ENCODE measurements at places on chromosomes 1 and 21.

DNA sequence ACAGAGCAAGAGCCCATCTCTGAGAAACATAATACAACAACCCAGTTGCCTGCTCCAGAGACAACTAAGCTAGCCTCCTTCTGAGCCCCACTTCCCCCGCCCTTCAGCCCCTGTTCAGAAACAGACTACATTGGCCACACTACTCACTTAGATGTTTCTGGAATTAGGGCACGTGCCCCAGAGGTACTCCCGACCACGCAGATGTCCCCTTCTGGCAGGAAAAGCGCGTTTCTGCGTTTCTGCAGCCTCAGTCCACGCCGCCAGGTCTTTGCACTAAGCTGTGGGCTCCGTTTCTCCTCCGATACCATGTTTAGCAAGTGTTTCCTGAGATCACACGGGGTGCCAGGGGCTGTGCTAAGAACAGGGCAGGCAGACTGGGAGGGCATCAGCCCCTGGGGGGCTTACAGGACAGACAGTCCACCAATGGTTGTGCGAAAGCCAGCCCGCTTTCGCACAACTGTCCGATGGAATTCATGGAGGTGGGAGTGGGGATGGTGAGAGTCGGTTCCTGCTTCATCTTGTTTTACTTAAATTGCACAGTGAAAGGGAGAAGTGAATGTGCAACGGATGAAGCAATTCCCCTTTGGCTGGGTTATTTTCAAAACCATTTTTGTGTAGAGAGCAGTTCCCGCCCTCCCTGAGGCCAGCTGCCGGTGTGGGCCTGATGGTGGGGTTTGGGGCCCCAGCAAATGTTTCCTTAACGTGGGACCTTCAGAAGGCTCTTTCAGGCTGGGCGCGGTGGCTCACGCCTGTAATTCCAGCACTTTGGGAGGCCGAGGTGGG, 2.7 kb downstream of the PIK3CD start:
- ATAC-seq: no peak

GRCh38 chr21:46188226-46189212, 4.3 kb upstream of the SPATC1L start:
- peak; percentile 70 for ATAC-seq

DNA sequence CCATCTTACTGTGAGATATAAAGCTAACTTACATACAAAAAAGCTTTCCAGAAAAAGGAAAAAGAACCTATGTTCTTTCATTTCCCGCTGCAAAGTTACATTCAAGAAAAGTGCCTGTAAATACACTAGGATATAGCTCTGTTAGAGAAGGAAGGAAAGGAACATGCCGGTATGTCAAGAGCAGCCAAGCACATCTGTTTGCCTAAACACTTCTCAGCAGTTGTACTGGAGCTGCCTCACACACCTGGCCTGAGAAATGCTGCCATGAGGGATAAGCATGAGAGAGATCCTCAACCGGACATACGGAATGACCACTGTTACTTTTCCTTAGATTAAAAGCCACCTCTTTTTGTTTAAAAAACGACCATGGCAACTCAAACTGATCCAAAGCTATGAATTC, 189.7 kb downstream of the RERE start:
- no peak for ATAC-seq

GRCh38 chr1:228753287-228753686, 18.0 kb downstream of the RHOU start:
- no peak for ATAC-seq

DNA sequence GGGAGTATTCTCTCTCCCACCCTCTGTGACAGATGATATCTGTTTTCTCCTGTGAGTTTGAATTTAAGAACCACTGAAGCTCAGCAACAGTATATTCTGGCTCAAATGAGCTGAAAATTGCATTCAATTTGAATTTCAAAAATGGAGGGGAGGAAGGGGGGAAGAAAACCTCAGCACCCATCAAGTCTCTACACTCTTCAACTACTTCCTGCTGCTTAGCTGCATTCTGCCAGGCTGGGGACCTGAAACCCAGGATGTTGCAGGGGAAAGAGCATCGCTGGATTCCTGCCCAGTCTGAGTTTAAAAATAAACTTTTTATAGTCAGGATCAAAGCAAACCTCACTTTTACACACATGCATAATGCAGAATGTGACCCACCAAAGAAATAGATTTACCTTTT, 214.3 kb upstream of the ESRRG start:
- no peak for ATAC-seq

DNA sequence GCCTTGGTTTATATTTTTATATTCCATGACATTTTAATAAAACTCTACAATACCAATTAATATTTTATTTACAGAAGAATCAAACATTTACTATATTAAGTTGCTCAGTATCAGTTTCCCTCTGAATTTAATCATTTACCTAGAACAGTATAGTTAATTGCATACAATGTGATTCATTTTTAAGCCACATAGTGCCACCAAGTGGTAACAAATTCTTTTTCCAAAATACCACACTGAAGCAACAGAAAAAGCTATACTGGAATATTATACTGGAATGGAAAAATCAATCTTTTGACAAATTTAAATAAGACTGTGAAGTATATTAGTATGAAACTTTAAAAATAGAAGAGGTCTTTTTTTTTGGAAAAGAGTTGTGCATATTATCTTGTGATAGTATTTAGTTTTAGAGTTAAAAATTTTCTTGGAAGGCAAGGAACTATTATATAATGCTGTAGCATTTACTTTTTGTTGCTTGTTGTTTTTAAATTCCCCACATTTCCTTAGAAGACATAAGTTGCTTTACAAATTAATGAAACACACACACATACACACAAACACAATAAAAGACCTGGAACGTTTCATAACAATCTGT, 57.3 kb downstream of the ZNF644 start:
- no peak for ATAC-seq

DNA sequence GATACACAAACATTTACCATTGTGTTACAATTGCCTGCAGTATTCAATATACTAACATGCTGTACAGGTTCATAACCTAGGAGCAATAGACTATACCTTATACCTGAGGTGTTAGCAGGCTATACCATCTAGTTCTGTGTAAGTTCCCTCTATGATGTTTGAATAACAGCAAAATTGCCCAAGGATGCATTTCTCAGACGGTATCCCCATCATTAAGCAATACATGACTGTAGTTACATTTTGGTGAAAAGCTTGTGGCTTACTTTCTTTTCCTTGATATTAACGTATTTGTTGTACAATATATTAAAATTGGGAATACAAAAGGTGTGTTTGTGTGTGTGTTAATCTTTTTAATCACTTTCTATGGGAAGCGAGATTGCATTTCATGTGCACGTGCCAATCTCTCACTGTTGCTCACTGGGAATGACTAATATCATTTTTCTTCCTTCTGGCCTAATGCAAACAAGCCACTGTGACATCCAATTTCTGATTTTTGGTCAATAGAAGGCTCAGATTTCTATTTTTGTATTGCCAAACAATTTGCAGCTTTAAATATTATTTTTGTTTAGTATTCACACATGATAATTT, 36.7 kb upstream of the WLS start:
- ATAC-seq: no peak

GRCh38 chr1:188137221-188137620, 1308.5 kb downstream of the PLA2G4A start:
- no peak for ATAC-seq

GRCh38 chr1:29939079-29939478, 702.8 kb downstream of the PTPRU start:
- no peak for ATAC-seq

- peak; percentile 81 for ATAC-seq
Observed at GRCh38 chr1:216221260-216221700, 202.0 kb downstream of the USH2A start.

GRCh38 chr1:173479649-173480048, 2.5 kb downstream of the PRDX6 start:
- ATAC-seq: no peak

DNA sequence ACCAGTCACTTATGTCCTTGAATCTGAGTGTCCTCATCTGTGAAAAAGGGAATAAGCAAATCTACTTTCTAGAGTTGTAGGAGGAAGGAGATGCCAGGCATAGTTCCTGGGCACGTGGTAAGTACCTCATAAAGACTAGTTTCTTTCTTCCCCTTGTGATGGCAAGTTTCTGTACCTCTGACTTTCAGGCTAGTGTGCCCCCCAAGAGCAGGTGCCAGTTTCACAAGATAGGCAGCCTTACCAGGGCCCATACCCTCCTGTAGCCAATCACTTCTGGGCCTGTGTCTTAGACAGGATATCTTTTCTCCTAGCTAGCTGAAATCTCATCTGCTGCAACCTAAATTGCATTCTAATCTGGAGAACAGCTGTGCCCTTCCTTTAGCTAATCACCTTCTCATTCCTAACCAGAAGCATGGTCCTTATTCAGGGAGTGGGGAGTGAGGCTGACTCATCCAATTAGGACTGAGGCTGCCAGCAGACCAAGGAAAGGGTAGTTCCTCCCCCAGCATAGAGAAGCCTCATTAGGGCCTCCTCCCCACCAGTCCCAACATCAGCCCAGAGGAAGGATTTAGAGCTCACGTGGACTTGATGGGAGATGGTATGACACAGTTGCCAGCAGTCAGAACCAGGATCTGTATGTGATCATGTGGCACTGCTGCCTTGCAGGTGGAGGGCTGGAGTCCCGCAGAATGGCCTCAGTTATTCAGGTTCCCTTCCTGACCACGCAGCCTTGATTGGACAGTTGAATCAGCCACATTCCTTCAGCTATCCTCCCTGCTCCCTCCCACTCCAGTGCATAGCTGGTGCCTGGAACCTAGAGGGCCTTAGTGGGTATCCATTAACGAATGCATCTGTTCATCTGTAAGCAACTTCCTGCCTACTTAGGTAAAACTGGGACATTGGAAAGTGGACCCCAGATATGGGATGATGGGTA, 7.9 kb downstream of the KLHDC8A start:
- ATAC-seq: no peak

- no peak for ATAC-seq
Observed at GRCh38 chr1:160009801-160010200, 22.0 kb downstream of the PIGM start.

DNA sequence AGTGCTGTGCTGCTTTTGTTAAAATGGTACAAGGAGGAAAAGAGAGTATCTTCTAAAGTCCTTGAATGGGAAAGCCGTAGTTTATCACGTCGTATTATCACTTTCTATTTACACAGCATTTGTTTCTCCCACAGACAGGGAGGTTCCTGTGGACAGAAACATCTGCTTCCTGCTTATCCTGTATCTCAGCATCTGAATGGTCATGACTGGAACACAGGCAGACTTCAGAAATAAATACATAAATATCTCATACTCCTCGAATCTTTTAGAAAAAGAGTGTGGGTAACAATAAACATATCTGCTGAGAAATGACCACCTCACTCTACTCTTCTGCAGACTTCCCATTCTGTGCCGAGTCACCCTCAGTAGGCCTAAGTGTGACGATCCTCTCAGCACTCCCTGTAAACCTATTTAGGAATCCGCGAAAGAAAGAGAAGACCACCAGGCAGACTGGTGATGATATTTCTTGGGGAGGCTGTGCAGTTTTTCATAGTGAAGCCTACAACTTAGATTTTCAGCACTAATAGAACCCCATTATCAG, 393.5 kb downstream of the SMYD3 start:
- no peak for ATAC-seq

GRCh38 chr1:246107516-246108277, 399.4 kb downstream of the SMYD3 start:
- no peak for ATAC-seq

- no peak for ATAC-seq
Observed at GRCh38 chr21:24561291-24561690, 1046.0 kb downstream of the MRPL39 start.

- ATAC-seq: no peak
Observed at GRCh38 chr1:3461238-3461933, 6.9 kb downstream of the ARHGEF16 start.

- ATAC-seq: no peak
Observed at GRCh38 chr1:15053153-15053552, 100.4 kb upstream of the TMEM51 start.

DNA sequence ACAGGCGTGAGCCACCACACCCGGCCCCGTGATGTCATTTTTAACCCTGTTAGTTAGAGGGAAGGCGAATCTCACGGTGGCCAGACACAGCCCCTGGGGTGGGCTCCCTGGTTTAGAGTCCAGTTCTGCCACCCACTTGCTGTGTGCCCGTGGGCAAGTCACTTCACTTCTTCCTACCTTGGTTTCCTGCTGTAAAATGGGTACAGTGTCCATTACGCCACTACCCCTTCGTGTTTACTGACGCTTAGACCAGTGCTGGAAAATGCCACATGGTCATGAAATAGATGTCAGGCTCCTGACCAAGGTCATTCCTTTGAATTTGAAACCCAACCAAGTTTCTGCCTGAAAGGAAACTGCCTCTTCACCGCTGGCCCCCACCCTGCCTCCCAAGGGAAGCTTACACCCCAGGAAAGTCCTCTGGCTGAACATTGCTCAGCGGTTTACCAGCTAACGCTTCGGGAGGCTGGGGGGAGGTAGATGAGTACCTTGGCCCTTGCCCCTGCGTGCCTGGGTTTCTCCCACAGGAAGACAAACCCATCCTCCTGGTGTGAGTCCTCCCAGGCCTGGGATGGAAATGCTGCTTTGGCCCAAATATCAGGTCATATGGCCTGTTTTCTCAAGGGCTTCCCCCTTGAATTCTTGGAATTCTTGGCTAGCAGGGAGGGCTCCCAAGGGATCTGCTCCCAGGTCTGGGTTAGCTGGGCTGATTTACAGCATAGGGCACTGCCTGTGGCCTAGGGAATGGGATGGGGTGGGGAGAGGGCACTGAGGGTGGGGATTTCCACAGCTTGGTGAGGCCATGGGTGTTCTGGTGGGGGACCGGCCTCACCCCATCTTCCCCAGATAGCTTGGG, 7.6 kb upstream of the AADACL4 start:
- ATAC-seq: peak; percentile 80

DNA sequence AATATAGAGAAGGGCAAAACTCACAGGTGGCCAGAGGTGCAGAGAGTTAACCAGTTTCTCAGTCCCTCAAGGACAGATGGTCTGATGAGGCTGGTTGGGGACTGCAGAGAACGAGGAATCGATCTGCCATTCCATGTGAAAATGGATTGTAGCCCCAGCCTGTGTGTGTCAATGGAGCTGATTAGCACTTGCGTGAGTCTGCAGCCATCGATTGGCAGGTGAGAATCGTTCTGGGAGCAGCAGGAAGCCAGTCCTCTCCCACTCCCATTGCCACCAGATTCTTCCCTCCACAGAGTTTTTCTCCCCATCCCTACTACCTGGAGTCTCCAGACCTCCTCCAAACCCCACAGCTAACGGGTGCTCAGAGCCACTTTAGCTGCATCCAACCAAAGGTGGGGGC, 18.3 kb upstream of the PSMB2 start:
- no peak for ATAC-seq

DNA sequence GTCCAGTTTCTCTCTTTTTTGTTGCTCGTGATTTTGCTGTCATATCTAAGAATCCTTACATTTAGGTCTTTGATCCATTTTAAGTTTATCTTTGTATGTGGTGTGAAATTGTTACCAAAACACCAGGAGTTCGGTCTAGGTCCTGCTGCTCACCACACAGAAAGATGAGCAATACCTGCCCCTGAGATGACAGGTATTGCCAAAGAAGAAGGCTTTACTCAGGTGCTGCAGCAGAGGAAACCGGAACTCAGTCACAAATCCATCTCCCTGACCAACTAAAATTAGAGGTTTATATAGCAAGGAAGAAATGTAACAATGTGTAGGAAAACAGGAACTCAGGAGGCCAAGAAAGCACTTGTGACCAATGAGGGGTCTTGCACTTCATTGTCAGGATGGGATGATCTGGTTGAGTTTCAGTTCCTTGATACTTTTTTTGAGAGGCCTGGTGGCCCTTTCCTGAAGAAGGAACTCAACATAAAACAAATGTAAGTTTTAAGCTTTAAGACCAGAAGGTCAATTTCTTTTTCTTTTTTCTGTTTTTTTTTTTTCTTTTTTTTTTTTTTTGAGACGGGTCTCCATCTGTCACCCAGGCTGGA, 16.5 kb upstream of the SETDB1 start:
- no peak for ATAC-seq

Data from gastroesophageal sphincter (tissue), 4 donors.